Psoas muscle (tissue), 8 donors: ENCODE measurements at places on chromosomes 3 and 15. TPM values are rescaled to one million over a fixed set of nuclear protein-coding genes. Genes with fewer than 3 reads are reported as not detected.

GRCh38 chr15:41999290-42000285 lies 21.3 kb downstream of the PLA2G4E start:
- H3K4me3 ChIP-seq = no peak overlapping the region
- no peaks in the 10 kb centered on the region for H3K27me3 ChIP-seq
- no peak overlapping the region for H3K27ac ChIP-seq
- no peaks in the 10 kb centered on the region for H3K4me1 ChIP-seq
- H3K36me3 ChIP-seq = no peaks in the 10 kb centered on the region

- no peaks in the 10 kb centered on the region for H3K36me3 ChIP-seq
- no peak overlapping the region for H3K4me3 ChIP-seq
- no peaks in the 10 kb centered on the region for H3K27me3 ChIP-seq
- no peaks in the 10 kb centered on the region for H3K4me1 ChIP-seq
- H3K27ac ChIP-seq = no peak overlapping the region
Observed at GRCh38 chr3:160008961-160009360, 20.3 kb downstream of the IL12A start.

DNA sequence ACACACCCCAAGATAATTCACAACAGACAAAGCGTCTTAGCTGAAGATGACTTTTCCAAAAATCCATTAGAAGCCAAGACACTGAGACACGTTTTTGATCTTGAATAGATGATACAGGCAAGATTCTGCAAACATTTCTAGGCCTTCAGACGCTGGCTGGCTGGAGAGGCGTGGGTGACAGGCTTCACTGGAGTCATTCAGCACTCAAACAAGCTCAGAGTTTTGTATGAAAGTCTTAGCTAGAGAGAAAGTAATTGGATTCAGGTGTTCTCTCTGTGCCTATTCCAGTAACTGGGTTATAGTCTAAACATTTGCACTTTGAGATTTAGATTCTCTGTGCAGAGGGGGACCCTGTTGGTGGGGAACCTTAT lies 147.7 kb upstream of the BHLHE40 start:
- H3K36me3 ChIP-seq = no peaks in the 10 kb centered on the region
- no peak for DNase-seq
- no peak overlapping the region for H3K4me3 ChIP-seq
- H3K27me3 ChIP-seq = no peaks in the 10 kb centered on the region

GRCh38 chr3:154745122-154745521 lies 315.1 kb upstream of the GPR149 start:
- H3K27me3 ChIP-seq = no peaks in the 10 kb centered on the region
- no peak overlapping the region for H3K27ac ChIP-seq
- H3K4me1 ChIP-seq = no peaks in the 10 kb centered on the region
- H3K36me3 ChIP-seq = no peaks in the 10 kb centered on the region
- no peak overlapping the region for H3K4me3 ChIP-seq
- no peak for DNase-seq

- peaks cover 20% of the 10 kb centered on the region for H3K36me3 ChIP-seq
- no peak for DNase-seq
- H3K27me3 ChIP-seq = no peaks in the 10 kb centered on the region
- no peak overlapping the region for H3K4me3 ChIP-seq
- no peak overlapping the region for H3K27ac ChIP-seq
Observed at GRCh38 chr15:101063212-101063611, 144.1 kb downstream of the LRRK1 start.

- peaks cover 2% of the 10 kb centered on the region for H3K27me3 ChIP-seq
- H3K27ac ChIP-seq = no peak overlapping the region
- H3K36me3 ChIP-seq = no peaks in the 10 kb centered on the region
Observed at GRCh38 chr15:38647683-38648082, 83.1 kb upstream of the RASGRP1 start.

- no peaks in the 10 kb centered on the region for H3K36me3 ChIP-seq
- H3K4me3 ChIP-seq = no peak overlapping the region
- H3K27me3 ChIP-seq = peaks cover 4% of the 10 kb centered on the region
- DNase-seq = no peak
Observed at GRCh38 chr15:57327985-57328471, 48.3 kb upstream of the CGNL1 start.

- H3K36me3 ChIP-seq = no peaks in the 10 kb centered on the region
- H3K27ac ChIP-seq = no peak overlapping the region
- H3K4me1 ChIP-seq = no peaks in the 10 kb centered on the region
Observed at GRCh38 chr3:194548346-194549321, 61.8 kb upstream of the ATP13A3 start.

The COL6A5 gene
- not detected for total RNA-seq

The C3orf52 gene
- total RNA-seq = 2.8 TPM

The TERC gene
- 4.8 TPM for total RNA-seq

The ACAN gene
- total RNA-seq = 0.17 TPM

The ATP13A4 gene
- total RNA-seq = 0.10 TPM
